H1 (cell line): ENCODE measurements at places on chromosomes 16 and 17.
A peak's percentile ranks its signal among the peaks of the same experiment; 100 is the strongest.

DNA sequence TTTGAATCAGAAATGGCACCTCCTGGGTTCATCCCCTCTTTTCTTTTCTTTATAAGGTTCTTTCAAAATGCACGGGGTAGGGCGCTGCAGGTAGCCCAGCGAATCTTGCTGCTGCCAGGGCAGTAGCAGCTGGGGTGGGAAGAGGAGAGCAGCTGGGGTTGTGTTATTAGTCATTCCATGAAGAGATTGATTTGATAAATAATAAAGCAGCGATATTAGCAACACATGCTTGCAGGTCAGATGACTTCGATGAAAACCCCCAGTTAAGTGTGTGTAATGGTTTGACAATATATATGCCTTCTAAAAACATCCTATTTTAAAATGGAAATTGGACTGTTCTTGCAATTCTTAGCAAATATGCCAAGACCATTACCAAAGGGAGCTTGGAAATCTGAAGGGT is 200.7 kb downstream of the CCDC182 start:
- DNase-seq = no peak

- no peak for DNase-seq
Observed at GRCh38 chr16:351804-352520, 561 bp downstream of the AXIN1 start.

DNA sequence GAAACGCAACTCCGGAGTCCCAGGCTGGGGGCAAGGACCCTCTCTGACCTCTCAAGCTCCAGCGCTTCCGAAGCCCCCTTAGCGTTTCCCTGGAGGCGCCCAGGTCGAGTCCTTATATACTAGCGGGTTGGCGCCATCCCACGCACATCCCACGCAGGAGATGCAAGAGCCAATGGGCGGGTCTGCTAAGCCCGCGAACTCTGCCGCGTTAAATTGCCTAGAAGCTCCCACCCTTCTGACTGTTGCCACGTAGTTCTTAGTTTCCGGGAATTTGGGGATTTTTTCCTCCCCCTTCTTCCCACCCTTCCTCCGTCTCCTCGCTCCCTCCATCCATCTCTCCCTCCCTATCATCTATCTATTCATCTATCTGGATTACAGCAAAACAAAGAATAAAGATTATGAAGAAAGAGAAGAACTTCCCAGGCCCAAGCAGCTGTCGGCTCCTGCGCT is at the start of gene SLFN11:
TSS of gene SLFN11 (minus strand) at position 88 of the 450 bp plus-strand sequence. CDS start 9,814 bp downstream, outside the sequence.
- DNase-seq = no peak

DNA sequence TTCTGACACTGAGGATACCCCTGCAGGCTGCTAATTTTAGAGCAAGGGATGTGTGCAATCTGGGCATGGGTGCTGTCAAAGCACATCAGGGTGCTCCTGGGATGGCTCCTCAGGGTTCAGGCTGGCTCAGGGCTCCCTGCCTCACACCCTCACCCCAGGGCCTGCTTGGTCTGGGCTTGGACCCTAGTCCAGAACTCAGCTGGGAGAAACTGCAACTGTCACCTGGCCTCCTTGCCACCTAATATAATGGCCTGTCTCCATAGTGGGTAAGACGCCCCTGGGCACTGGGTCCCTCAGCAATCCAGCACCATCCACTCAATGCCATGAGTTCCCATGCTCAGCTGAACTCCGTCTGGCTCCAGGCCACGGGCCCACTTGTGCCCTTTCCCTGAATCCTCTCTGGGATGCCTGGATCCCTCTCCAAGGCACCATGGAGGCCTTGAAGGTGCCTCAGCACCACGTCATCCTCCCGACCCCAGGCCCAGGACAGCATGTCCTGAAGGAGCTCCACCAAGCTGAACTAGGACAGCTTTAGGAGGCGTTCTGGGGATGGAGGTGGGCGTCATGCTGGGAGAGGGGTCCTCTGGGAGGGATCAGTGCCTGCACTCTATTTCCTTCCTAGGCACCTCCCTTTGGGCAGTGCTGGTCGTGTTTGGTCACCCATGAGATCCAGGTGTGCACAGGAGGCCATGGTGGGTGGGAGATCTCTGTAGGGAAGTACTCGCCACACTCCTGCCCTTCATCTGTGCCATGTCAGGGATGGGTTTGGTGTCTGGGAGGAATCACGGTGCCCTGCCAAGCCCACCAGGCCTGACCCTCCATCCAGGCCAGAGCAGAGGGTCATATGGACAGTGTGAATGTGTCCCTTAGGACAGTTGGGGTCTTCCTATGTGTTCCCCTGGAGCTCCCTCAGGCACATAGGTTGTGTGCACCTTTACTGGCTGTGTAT is 1688.4 kb downstream of the TP53TG3F start:
- no peak for DNase-seq

- DNase-seq = no peak
Observed at GRCh38 chr16:22014271-22014873, 6.5 kb downstream of the MOSMO start.

- no peak for DNase-seq
Observed at GRCh38 chr16:56898847-56899246, 33.1 kb upstream of the HERPUD1 start.

DNA sequence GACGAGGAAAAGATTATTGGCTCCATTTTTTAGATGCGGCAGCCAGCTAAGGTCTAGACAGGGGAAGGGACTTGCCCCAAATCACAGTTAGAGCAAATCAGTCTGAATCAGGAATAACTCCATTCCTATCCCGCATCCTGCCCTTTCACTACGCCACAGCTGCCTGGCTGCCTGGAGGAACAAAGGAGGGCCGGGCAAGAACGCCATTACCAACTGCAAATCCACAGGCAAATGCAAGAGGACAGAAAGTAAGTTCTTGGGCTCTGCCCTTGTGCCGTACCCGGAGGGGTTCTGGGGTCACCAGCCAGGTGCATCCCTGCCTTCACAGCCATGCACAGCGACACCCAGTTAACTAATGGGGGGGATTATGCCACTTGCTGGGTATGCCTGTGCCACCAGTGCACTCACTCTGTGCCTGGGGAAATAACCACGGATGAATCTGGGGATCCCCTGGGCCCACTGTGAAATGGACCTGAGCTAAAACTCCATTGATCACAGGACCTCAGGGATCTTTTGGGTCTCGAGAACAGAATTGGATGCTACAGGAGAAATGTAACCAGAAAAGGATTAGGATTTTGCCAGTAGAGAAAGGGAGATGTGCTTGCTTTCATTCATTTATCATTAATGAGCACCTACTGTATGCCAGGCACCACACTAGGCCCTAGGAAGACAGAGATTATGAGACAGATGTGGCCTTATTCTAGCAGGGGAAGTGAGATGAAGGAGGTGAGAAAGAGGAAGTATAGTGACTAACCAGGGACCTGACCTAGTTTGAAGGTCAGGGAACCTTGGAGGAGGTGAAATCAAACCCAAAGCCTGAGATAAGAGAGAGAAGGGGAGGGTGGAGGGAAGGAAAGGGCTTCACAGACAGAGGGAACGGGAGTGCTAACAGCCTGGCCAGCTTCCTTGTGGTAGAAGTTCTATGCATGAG is 17.7 kb downstream of the BCL7C start:
- DNase-seq = no peak

DNA sequence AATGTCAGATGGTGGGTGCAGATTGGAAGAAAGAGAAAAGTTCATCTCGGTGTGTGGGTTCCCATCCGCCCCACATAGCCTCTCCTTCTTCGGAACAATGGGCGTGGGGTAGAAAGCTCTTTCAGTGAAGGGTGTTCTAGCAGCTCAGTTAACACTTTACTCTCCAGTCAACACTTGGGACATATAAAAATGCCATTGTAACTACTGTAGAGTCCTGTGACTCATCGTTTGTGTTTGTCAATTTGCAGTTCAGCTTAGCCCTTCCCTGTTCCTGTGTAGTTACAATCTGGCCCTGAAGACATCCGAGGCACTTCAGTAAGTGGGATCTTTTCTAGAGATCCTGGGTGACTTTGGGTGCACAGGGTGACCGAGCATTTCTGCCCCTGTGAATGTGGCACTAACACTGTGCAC is 11.5 kb upstream of the CLEC18C start:
- no peak for DNase-seq

DNA sequence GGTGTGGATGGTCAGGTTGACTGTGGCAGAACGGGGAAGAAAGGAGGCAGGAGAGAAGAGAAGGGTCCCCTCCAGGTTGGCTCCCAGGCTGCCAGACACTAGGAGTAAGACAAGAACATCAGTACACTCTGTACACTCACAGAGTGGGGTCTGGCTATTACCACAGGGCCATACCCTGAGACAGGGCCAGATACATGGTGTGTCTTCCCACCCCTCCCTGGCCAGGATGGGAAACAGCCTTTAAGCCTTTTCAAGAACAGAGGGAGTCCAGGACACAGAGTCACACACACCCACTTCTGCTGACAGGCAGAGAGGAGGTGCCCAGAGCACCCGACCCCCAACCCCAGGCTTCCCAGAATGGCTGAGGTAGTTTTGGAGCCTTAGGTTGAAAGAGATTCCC is 99.4 kb downstream of the LITAF start:
- DNase-seq = no peak

DNA sequence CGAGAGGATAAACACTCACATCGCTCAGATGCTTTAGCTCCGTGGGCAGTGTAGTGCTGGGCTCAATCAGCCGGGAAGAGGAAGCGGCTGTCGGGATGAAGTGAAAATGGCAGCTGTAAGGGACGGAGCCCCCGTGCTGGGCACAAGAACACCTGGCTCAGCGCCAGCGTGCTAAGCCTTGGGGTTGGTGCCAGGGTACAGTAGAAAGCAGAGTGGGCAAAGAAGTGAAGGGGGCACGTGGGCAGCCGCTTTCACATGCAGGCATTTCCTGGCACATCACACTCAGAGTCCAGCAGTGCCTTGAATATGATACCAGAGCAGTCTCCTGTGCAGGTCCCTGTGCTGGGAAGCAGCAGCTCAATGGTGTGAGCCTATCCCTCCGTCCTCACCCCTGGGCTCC is 51.1 kb upstream of the FOXF1 start:
- no peak for DNase-seq

DNA sequence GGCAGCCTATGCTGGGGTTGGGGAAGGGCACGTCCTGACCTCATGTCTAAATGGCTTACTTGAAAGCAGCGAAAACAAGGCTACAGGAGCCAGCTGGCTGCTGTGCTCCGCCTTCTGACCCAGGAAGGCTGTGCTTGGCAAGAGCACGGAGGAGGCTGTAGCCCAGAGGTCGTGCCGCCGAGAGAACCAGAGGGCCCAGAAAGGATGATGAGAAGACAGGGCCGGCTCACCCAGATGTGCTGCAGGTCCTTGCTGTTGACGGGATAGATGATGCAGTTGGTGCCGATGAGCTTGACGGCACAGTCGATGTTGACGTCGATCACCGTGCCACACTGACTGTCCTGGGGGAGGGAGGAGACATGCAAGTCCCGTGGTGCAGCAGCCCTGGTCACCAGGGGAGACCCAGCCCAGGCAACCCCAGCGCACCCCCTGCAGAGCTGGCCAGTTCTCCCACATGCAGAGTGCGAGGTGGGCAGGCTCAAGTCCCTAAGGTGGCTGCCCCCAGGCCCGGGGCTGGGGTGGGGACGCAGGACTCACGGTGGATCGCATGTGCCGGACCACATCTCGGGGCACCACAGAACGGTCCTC is 20.7 kb downstream of the SPHK1 start:
- no peak for DNase-seq

DNA sequence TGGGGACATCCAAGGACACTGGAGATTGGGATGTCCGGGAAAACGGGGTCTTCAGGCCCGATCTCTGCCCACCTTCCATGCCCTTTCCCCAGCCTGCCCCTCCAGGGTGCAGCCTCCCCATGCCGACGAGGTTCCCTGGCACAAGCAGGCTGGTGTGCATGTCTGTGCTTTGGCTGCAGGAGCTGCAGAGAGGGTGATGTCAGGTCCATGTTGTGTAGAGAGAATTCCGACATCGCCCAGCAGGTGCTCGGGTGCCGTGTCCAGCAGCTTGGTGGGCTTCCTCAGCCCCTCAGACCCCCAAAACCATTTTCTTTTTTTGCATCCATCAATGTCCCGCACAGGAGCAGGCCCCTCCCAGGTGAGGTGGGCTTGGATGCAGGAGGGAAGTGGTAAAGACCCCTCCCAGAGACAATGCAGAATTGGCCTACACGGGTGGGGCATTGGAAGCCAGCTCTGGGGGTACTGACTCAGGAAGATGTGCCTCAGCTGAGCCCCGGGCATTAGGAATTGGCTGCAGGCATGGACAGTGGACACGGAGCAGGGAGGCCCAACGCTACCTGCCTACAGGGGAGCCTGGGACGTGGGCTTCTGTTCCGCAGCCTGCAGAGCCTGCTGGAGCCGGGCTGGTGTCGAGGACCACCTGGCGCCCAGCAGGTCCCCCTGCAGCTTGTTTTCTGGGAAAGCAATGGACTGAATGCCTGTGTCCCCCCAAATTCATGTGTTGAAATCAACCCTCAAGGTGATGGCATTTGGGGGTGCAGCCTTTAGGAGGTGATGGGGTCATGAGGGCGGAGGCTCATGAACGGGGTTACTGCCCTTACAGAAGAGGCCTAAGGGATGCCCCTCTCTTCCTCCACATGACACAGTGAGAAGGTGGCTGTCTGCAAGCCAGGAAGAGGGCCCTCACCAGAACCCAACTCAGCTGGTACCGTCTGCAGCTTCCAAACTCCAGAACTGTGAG is 97.5 kb downstream of the METRNL start:
- DNase-seq = peak; percentile 26

- no peak for DNase-seq
Observed at GRCh38 chr17:17757956-17758845, 76.9 kb downstream of the RAI1 start.

DNA sequence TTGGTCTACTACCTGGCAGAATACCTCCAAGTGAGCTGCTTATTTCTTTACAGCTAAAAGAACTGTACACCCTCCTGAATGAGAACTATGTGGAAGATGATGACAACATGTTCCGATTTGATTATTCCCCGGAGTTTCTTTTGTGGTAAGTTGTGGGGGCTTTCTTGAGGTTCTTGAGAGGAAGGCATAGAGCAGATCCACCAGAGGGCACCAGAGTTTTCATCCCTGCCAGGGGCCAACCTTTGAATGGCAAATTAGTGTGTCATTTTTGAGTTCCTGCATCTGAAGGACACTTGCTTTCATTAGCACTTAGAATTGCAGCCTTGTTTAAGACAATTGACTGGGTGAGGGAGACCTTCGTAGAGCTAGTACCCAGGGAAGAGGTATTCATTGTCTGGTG is 35.0 kb downstream of the NMT1 start:
- DNase-seq = no peak
